ENCODE measurements at places on chromosomes 11 and 22.
A peak's percentile ranks its signal among the peaks of the same experiment; 100 is the strongest.

GRCh38 chr11:67648140-67648795, 2.3 kb downstream of the ACY3 start:
- peak; percentile 46 for DNase-seq

DNA sequence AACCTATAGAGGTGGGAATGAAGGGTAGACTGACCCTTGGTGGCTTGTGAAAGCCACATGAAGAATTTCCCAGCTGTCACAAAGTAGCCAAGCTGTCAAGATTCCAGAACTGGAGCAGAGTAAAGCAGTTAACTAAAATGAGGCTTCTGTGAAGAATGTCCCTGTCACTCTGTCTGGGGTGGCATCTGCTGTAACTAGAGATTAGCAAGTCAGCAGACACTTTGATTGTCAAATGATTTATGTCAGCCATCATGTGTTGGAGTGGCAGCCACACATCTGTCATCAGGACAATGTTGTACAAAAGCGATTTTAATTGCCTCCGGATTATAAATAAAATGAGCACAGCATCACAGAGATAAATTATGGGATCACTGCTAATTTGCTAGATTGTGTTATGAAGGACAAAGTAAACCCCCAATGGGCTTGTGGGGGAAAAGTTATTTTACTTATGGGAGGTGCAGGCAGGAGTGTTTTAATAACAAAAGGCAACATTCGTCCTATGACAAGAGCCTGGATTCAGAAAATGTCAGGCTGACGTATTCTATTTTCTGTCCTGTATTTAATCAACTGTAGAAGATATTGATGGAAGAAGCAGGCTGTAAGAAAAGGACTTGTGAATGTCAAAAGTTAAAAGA, 270.9 kb downstream of the FAM181B start:
- DNase-seq = no peak

DNA sequence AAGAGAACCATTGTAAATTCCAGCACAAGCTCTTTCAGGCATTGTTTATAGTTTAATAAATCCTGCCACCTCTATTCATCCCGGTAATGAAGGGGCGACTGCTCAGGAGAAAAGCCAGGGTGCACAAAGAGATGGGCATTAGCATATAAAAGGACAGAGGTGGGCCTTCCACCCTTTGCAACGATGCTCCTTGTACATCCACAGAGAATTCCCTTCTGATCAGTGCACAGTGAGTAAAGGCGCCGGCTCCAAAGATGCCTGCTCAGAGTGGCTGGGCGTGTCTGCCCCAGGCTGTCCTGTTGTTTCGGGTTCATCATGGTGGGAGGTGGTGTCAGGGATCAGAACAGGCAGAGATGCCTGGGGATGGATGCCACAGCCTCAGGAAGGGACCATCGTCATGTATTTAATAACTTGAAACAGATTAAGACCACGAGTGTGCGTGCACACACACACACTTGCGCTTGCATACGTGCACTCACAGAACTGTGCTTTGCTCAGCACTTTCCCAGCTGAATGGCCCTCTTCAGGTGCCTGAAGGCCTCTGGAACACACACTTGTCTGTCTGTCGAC, 305.0 kb downstream of the TBC1D22A start:
- no peak for DNase-seq

DNA sequence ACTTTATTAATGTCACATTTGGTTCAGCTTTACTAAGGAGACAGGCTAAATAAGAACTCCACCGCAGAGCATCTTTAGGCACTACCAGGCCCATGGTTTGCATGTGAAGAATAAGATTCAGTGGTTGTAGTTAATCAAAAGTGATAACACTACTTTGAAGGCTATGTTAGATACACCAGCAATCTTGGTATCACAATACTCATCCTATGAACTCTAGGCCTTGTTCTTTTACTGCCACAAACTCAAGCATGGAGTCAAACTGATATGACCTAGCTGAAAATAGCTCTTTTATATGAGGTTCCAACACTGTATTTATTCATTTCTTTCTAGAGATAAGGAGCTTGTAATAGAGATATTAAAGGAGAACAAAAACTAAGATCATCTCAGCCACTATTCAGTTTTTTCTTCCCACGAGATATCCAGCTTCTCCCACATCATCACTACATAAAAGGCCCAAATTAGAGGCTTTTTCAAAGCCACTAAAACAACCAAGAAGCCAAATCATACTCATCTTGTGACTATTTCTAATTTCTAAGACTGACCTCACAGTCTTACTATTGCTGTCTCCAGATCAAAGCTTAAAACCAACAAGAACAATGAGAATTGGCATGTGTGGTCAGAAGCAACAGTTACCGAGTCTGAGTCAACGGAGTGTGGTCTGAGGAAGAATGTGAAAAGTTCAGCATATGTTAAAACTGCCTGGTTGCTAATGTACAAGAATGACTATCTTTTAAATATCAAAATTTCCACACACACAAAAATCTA, 25.1 kb upstream of the GUCY1A2 start:
- no peak for DNase-seq

DNA sequence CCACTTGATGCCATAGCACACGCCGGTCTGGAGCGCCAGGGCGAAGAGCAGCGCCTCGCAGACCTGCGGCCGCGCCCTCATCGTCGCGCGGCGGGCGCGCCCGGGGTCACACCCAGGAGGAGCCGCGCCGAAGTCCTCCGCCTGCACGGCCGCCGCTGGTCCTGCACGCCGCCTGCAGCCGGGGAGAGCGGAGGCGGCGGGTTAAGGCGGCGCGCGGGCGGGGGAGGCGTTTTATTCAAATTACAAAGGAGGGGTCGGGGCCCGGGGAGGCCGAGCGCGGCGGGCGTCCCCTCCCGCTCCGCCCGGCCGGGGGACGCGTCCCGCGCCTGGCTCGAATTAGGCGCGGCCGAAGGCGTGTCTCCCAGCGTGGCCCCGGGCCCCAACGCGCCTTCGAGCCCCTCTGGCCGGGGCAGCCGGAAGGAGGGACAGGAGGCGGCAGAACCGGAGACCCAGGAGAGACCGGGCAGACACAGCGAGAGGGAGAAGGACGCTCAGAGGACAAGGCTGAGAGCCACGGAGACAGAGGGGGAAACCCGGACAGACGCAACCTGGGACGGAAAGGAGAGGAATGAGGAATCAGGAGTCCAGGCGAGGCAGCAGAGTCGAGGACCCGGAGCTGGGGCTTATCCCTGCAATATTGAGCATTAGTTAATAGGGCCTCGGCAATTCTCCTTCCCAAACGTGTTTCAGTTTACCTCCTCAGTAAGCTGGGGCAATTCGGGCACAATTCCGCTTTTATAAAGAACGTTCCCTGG, at the start of gene WNT11:
Gene WNT11 (minus strand): TSS at position 176 of the 755 bp plus-strand sequence. CDS start 95 bp downstream, at position 81.
- peak; percentile 32 for DNase-seq

- no peak for DNase-seq
These were observed 139.0 kb downstream of the UVRAG start for GRCh38 chr11:75954039-75954438.

GRCh38 chr22:33796494-33796893, 123.8 kb downstream of the LARGE1 start:
- DNase-seq = no peak

- no peak for DNase-seq
These were observed 88.7 kb downstream of the SLC17A6 start for GRCh38 chr11:22426915-22427314.

- no peak for DNase-seq
These were observed 134.3 kb downstream of the ELP4 start for GRCh38 chr11:31643857-31644256.

- no peak for DNase-seq
These were observed 227.5 kb downstream of the MIAT start for GRCh38 chr22:26884921-26885320.

- DNase-seq = peak; percentile 51
These were observed 42.1 kb upstream of the CRTAM start for GRCh38 chr11:122796128-122796717.

- DNase-seq = no peak
These were observed 35.5 kb upstream of the KRTAP5-7 start for GRCh38 chr11:71491531-71491930.

DNA sequence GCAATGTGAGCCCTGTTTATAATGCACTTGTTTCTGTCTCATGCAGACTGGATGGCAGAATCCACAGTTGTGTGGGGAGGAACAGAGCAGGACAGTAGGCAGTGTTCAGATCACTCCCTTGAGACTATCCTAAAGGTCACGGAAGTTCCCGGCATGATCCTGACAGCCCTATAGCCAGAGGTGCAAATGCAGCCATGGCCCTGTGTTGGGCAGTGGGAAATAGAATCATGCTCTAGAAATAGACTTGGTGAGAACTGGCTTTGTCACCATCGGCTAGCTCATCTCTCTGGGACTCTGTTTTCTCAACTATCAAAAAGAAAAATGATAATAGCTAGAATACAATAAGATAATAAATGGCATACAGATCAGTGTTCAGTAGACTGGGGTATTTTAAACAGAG, 123.2 kb downstream of the FEZ1 start:
- no peak for DNase-seq

GRCh38 chr11:65537296-65537597, 12.4 kb downstream of the SCYL1 start:
- DNase-seq = no peak

DNA sequence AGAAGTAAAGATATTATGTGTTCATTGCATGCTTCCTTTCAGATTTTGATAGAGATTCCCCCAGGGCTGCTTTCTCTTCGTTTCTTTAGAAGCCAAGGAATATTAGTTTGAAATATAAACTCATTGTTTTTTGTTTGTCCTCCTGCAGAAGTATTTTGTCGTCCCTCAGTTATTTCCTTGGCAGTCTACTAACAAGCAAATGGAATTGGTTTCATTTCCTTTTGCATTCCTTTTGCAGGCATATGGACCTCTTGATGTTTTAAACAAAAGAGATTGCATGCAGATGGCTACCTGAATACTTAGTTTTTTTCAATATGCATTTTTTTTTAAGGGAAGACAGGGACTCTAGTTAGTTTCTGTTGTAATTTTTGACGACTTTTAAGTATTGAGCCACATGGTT, 62.2 kb downstream of the BCL2L13 start:
- no peak for DNase-seq

- DNase-seq = no peak
These were observed 8.5 kb upstream of the SLN start for GRCh38 chr11:107720303-107720774.

DNA sequence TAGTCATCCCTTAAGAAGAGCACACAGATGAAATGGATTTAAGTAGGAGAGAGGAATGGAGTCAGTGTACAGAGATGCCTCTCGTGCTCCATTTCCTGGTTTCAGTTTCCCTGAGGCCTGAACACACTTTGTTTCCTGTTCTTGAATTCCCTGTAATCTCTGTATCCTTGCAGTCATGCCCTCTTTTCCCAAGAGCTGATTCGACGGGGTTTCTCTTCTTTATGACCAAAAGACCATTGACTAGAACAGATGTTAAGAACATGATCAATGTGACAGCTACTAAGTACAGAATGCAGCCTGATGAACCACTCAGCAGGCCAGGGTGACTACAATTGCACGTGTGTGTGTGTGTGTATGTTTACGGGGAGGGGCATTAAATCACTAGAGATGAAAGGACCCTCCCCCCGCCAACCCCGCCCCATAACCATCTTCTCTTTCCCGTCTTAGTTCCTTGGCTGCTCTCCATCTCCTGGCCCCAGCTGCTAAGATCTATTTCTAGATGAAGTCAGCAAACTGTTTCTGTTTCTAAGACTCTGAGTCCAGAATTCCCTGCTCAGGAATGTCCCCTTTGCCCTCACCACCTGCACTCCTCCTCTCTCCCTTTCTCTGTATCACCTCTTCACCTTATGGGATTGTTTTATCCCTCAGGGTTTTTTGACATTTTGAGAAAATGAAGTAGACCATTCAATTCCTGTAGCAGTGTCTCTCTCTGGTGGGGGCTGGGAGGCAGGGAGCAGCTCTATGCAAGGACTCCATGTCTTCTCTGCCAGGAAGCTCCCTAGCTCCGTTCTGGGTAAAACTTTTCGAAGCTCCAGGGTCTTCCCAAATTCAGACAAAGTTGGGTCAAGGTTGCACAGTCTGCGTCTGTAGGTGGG, 26.0 kb downstream of the SLC22A6 start:
- no peak for DNase-seq

- DNase-seq = no peak
These were observed 4.0 kb upstream of the TRIM29 start for GRCh38 chr11:120141768-120142423.

DNA sequence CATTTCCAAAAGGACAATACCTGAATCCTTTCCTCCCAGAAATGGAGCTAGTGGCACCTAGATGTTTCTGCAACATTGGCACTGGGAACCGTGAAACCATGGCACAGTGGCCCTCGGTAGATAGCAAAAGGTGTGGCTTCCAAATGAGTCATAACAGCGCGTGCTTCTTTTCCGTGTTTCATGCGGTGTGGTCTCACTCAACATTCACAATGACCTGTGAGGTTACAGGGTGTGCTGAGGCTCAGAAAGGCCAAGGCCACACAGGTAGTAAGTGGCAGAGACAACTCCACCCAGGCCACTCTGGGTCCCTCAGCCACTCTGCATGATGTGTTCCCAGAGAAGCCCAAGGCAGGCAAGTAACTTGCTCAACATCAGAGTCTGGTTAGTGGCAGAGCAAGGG, 67.4 kb downstream of the TP53I11 start:
- DNase-seq = no peak

- no peak for DNase-seq
These were observed 5.0 kb upstream of the ANO3 start for GRCh38 chr11:26326793-26327400.

DNA sequence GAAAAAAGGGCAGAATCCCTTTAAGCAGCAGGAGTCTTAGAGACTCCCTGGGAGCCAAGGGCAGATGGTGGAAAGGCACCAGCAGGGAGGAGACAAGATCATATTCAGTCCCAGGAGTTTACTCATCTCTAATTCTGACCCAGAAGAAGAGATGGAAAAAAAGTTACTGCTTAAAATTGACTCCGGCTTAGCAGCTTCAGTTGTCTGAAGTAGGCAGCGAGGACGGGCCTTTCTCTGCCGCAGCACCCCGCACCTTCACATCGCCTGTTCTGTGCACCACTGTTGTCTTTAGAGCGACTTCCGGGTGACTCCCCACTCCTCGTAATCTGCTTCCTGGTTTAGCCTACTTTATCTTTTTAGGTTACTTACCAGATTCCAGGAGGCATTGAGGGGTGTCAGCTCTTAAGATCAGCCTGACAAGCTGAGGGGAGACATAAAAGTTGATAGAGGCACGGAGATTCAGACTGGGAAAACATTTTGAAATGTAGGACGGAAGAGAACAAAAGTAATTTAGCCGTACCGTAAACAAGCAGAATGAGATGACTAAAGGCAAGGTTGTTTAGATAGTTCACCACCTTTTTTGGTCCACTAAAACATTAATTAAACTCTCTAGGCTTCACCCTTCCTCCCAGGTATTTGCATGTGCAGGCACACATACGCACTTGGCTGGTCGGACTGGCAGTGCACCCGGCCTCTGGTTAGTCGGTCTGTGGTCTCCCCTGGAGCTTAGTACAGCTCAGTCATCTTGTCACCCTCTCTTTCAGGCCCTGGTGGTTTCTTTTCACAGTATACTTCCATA, 74.3 kb downstream of the CECR2 start:
- no peak for DNase-seq

Data from CD4-positive, CD25-positive, alpha-beta regulatory T cell (primary cell).